ENCODE measurements at places on chromosomes 12 and 14.
A peak's percentile ranks its signal among the peaks of the same experiment; 100 is the strongest.

DNA sequence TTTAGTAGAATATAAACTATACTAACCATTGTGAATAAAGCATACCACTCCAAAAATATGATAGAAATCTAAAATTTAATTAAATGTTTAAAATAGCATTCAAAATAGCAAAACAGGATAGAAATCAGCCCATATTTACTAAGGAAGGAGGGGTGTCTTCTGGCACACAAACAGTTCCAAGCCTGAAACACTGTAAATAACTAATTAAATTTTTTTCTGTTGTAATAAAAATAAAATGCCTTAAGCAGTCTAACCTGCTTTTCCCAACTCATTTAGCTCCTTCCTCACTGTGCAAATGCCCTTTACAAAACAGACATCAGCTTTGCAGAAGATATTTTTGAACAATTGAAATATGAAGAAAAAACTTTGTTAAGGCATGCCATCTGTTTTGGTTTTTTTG, 707.1 kb upstream of the USP15 start:
- no peak for DNase-seq

- no peak for DNase-seq
These were observed 283 bp downstream of the LMO3 start for GRCh38 chr12:16605642-16606116.

DNA sequence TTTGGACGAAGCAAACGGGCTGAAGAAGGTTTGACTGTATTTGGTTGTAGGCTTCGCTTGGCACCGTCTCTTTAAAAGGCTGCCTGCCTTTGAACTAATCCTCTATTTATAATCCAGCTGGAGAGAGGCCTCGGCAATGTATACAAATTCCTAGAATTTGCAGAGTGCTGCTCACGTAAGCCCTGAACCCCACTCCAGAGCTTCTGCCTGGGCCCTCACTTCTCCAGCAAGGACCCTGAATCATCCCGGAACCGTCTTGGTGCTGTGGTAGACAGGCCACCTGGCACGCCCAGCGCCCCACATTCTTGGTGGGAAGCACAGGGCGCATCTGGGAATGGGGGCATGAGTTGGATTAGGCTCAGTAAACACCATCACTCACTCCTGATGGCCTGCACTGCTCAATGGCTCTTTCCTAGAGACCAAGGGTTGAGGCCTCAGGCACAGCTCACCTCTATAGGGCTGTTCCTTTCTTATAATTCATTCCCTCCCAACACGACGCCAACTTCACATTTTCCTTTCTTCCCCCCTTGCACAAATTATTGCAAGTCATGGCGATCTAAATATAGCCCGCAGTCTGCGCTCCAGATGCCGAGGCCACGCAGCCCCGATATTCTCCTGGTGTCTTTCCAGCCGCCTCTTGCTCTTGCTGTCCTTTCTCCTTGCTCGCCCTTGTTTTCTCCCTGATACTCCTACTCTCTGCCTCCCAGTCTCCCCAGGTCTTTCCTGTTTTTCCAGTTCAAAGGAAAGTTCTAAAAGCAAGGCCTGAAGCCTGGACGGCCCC, 141.0 kb downstream of the ZFP36L1 start:
- no peak for DNase-seq

- no peak for DNase-seq
These were observed 8.6 kb upstream of the HDAC7 start for GRCh38 chr12:47828008-47828975.

- no peak for DNase-seq
These were observed 142.3 kb upstream of the TBX3 start for GRCh38 chr12:114826244-114826643.

DNA sequence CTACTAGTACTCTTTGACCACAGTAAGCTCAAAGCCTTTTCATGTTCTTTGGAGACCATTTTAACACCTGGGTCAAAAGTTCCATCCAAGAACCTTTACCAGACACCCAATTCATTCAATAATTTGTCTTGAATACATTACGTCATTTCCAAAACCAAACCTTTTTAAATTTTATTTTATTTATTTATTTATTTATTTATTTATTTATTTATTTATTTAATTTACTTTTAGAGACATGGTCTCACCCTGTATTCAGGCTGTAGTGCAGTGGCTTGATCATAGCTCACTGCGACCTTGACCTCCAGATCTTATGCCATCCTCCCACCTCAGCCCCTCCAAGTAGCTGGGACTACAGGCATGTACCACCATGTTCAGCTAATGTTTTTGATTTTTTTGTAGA, 113.5 kb downstream of the BCAT1 start:
- DNase-seq: no peak

- DNase-seq: peak; percentile 58
These were observed 4.8 kb downstream of the CD163 start for GRCh38 chr12:7498809-7499208.

GRCh38 chr14:101585211-101585610, 23.9 kb downstream of the DIO3 start:
- no peak for DNase-seq

DNA sequence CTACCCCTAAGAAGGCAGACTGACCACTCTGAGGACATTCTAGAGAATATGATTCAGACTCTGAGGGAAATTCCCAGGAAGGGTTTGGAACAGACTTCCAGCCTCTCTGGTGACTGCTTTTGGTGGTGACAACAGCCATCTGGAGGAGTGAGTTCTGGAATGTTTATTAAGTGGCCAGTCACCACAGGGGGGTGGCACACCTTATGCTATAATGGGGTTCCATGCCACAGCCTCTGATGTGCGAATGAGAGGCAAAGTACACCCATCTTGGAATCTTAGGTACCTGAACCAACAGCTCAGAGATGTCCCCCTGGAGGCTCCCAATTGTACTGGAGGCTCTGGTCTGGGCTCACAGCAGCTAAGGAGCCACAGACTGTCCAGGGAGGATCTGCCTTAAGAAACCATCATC, 9.5 kb upstream of the TINF2 start:
- DNase-seq: no peak

DNA sequence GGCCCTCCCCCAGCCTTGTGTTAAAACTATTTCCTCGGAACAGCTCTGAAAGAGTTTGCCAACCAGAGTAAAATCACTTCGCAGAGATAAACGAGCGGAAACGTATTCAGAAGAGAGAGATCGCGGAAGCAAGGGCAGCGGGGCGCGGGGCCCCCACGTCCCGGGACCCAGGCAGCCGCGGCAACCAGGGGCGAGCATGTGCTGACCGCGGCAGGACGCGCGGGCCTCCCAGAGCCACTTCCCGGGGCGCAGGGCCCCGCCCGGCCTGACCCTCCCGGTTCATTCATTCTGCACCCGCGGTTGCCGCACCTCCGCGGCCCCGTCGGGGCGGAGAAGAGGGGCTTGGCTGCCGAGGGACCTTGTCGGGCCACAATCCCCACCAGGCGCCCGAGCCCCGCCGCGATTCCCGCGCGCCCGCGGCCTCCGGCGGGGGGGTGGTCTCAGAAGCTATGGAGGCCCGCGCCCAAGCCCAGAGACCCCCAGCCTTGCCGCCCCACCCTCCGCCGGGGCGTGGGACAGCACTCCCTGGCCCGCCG, 598 bp downstream of the UBE2N start:
- no peak for DNase-seq

Data from stromal cell of bone marrow (primary cell).